ENCODE measurements at places on chromosomes 4 and X. TPM values are rescaled to one million over a fixed set of nuclear protein-coding genes. Genes with fewer than 3 reads are reported as not detected.
A peak's percentile ranks its signal among the peaks of the same experiment; 100 is the strongest.

- H3K27me3 ChIP-seq, result no peaks in the 10 kb centered on the region
- no peaks in the 10 kb centered on the region for H3K36me3 ChIP-seq
- no peak overlapping the region for H3K27ac ChIP-seq
- H3K4me1 ChIP-seq, result no peaks in the 10 kb centered on the region
- H3K4me3 ChIP-seq, result no peak overlapping the region
Observed at GRCh38 chr4:103915224-103915869, 195.6 kb upstream of the TACR3 start.

- H3K27me3 ChIP-seq, result peaks cover 1% of the 10 kb centered on the region
- no peak overlapping the region for H3K4me3 ChIP-seq
- H3K4me1 ChIP-seq, result peaks cover 3% of the 10 kb centered on the region
Observed at GRCh38 chr4:1756893-1757779, 35.8 kb downstream of the TACC3 start.

GRCh38 chr4:113958766-113959538 is 20.5 kb downstream of the ARSJ start:
- no peaks in the 10 kb centered on the region for H3K36me3 ChIP-seq
- H3K4me3 ChIP-seq, result no peak overlapping the region
- no peak for DNase-seq
- H3K27ac ChIP-seq, result no peak overlapping the region

MSX1 gene
- total RNA-seq, result not detected

DNA sequence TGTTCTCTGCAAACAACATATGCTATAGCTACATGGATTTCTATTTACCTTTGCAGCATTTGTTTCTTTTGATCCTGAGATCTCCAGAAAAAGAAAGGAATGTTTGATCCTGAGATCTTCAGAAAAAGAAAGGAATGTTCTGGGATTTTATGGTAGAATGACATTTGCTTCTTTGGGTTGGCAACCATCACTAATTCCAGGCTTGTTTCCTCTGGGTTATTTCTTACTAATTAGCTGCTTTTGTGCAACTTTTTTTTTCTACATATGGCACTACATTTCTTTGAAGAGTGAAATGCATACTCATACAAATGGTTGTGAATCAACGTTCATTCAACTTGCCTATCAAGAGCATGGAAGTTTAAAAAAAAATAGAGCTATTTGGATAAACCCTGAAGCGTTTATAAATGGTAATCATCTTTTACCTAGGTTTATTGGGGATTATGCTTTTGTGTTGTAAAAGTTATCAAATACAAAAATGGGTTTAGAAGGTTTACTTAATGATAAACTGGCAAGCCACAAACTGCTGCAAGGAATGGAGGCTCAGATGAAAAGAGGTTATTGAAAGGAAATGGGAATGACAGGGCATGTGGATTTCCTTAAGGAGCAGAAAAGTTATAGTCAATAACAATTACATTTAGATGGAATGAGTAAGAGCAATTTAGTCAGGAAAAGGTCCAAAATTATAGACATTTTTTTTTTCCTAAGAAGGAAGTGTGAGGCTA is 95.6 kb upstream of the PCDH18 start:
- no peaks in the 10 kb centered on the region for H3K4me1 ChIP-seq
- no peaks in the 10 kb centered on the region for H3K36me3 ChIP-seq
- DNase-seq, result no peak
- H3K4me3 ChIP-seq, result no peak overlapping the region

SASH3 gene
- 254 TPM for total RNA-seq

GRCh38 chr4:68218044-68218443 is 27.4 kb downstream of the TMPRSS11B start:
- H3K4me3 ChIP-seq, result no peak overlapping the region
- no peak for DNase-seq
- no peaks in the 10 kb centered on the region for H3K4me1 ChIP-seq
- no peak overlapping the region for H3K27ac ChIP-seq

NOX1 gene
- not detected for total RNA-seq

GRCh38 chr4:31674313-31674947 is 954.3 kb downstream of the PCDH7 start:
- no peaks in the 10 kb centered on the region for H3K27me3 ChIP-seq
- H3K36me3 ChIP-seq, result no peaks in the 10 kb centered on the region
- H3K4me1 ChIP-seq, result no peaks in the 10 kb centered on the region
- DNase-seq, result no peak

DNA sequence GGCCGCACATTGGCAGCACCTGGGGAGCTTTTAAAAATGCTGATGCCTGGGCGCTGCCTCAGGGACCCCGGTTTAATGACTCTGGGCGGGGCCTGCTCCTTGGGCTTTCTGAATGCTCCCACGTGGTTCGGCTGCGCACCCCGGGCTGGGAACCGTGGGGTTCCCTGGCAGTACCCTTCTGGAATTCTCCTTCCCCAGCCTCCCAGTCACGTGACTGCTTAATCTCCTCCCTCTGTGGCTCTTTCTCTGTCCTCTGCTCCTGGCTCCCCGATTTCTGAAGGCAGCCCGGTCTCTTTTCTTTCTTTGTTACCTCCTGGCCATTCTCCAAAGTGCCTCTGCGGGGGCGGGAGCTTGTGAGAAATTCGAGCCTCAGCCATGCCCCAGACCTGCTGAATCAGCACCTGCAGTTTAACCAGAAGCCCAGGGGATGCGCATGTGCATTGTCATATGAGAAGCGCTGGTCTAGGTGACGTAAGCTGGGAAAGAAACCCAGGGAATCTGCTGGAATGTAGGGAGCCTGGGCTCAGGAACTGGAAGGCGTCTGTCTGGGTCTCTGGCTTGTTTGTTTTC is 16.6 kb downstream of the CLCN4 start:
- H3K4me3 ChIP-seq, result no peak overlapping the region
- peaks cover 8% of the 10 kb centered on the region for H3K27me3 ChIP-seq

- no peak overlapping the region for H3K27ac ChIP-seq
- no peak for DNase-seq
- H3K27me3 ChIP-seq, result no peaks in the 10 kb centered on the region
- no peaks in the 10 kb centered on the region for H3K36me3 ChIP-seq
- H3K4me1 ChIP-seq, result no peaks in the 10 kb centered on the region
Observed at GRCh38 chrX:121146059-121146628, 98.7 kb downstream of the GLUD2 start.

GRCh38 chrX:13495232-13495631 is 74.2 kb upstream of the EGFL6 start:
- DNase-seq, result no peak
- no peaks in the 10 kb centered on the region for H3K27me3 ChIP-seq
- no peak overlapping the region for H3K4me3 ChIP-seq
- no peaks in the 10 kb centered on the region for H3K4me1 ChIP-seq
- no peaks in the 10 kb centered on the region for H3K36me3 ChIP-seq

DNA sequence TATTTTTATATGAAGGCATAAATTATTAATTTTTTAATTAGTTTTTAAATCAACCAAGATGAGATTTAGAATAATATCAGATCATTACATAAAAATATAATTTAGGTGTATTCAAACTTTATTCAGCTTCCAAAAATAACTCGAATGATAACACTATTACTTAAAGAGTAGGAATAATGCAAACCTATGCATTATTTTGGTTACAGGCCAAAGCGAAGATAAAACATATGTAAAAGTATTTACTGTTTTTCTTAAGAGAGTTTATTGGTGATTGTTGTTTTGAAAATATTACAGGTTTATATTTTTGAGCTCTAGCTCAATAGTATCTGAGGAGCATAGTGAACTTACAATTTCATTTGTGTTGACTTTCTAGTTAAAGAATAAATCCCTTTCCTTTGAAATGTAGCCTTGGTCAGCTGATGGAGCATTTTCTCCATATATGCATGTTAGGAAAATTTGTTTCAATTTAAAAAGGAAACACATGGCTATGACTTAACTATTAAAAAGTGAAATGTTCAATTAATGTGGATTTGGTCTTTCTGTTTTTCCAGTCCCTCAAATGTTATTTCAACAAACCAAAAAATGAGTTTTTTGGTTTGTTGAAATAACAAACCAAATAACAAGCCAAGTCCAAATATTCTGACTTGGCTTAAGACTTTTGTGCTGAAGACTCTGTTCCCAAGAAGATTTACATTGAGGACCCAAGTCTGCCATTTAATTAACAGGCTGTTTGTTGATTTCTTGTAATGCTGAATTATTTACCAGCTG is 346.9 kb downstream of the ARHGAP24 start:
- H3K27me3 ChIP-seq, result no peaks in the 10 kb centered on the region
- no peak overlapping the region for H3K4me3 ChIP-seq
- no peak for DNase-seq
- H3K36me3 ChIP-seq, result no peaks in the 10 kb centered on the region

EOLA2 gene
- total RNA-seq, result 25.4 TPM

GRCh38 chr4:188665491-188666457 is 526.5 kb downstream of the TRIML1 start:
- H3K4me1 ChIP-seq, result no peaks in the 10 kb centered on the region
- no peaks in the 10 kb centered on the region for H3K36me3 ChIP-seq
- no peak for DNase-seq
- no peak overlapping the region for H3K27ac ChIP-seq
- no peaks in the 10 kb centered on the region for H3K27me3 ChIP-seq

GRCh38 chr4:113278324-113278934 is 229.0 kb downstream of the ANK2 start:
- H3K27me3 ChIP-seq, result peaks cover 14% of the 10 kb centered on the region
- no peaks in the 10 kb centered on the region for H3K4me1 ChIP-seq
- no peak overlapping the region for H3K4me3 ChIP-seq
- no peaks in the 10 kb centered on the region for H3K36me3 ChIP-seq
- DNase-seq, result peak; percentile 77

PABPC1L2A gene
- total RNA-seq, result not detected

- DNase-seq, result no peak
- no peak overlapping the region for H3K4me3 ChIP-seq
- H3K27me3 ChIP-seq, result no peaks in the 10 kb centered on the region
Observed at GRCh38 chrX:109684136-109684535, 48.9 kb downstream of the ACSL4 start.

GRCh38 chr4:80231180-80231579 is 33.9 kb downstream of the PRDM8 start:
- no peak overlapping the region for H3K27ac ChIP-seq
- DNase-seq, result no peak
- H3K36me3 ChIP-seq, result no peaks in the 10 kb centered on the region
- H3K4me3 ChIP-seq, result no peak overlapping the region
- no peaks in the 10 kb centered on the region for H3K4me1 ChIP-seq

DNA sequence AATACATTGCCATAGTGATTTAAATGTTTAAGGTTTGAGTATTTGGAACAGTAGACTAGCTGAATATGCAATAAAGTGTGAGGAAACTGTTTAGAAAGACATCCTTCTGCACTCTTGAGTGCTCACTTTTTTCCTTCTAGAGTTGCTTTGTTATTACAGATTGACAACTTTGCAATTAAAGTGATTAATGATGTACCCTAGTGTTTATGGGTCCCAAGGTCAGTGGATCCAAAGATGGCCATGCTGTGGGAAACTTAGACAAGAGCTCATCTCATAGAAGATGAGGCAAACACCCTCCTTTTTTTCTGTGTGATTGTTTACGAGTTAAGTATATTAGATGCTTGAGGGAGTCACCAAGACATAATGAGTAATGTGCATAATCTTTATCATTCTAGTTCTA is 118.8 kb downstream of the PDLIM5 start:
- H3K27me3 ChIP-seq, result no peaks in the 10 kb centered on the region
- no peak overlapping the region for H3K4me3 ChIP-seq
- H3K4me1 ChIP-seq, result peaks cover 9% of the 10 kb centered on the region
- DNase-seq, result no peak
- H3K27ac ChIP-seq, result no peak overlapping the region

DNA sequence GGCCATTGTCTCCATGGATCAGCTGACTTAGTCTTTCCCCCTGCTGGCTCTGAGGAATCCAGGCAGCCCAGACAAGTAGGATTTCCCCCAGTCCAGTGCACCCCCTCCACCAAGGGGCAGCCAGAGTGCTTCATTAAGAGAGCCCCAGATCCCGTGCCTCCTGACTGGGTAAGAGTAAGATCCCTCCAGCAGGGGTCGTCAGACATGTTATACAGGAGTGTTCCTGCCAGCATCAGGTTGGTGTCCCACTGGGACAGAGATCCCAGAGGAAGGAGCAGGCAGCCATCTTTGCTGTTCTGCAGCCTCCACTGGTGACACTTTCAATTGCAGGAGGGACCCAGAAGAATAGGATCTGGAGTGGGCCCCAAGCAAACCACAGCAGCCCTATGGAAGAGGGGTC is 29.0 kb upstream of the INPP4B start:
- H3K27ac ChIP-seq, result no peak overlapping the region
- no peaks in the 10 kb centered on the region for H3K4me1 ChIP-seq
- no peak for DNase-seq
- no peak overlapping the region for H3K4me3 ChIP-seq
- H3K36me3 ChIP-seq, result no peaks in the 10 kb centered on the region
- peaks cover 6% of the 10 kb centered on the region for H3K27me3 ChIP-seq

DNA sequence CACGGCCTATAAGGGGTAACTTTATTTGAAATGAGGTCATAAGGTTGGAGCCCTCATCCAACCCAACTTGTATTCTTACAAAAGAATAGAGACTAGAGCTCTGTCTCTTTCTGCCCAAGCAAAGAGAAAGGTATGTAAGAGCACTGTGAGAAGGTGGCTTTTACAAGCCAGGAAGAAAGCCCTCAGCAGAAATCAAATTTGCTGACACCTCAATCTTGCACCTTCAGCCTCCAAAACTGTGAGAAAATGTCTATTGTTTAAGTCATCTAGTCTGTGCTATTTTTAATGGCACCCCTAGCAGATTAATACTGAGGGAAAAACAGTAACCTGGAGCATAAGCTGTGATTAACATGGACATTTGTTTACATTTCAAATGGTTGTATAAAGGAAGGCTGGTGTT is 860.7 kb downstream of the PCDH7 start:
- no peak for DNase-seq
- H3K4me1 ChIP-seq, result no peaks in the 10 kb centered on the region
- H3K36me3 ChIP-seq, result no peaks in the 10 kb centered on the region
- no peak overlapping the region for H3K27ac ChIP-seq
- H3K27me3 ChIP-seq, result no peaks in the 10 kb centered on the region

DNA sequence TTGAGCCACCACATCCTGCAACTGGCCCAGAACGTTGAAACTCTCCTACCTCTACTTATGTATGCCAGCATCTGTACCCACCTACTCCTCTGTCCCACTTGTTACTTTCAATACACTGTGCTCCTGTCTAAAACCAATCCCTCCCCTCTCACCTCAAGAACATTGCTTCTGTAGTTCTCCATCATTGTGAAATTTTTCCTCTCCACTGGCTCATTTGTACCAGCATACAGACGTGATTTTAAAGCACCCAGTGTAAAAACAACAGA is 25.5 kb upstream of the USO1 start:
- no peak overlapping the region for H3K4me3 ChIP-seq
- H3K36me3 ChIP-seq, result peaks cover 12% of the 10 kb centered on the region
- DNase-seq, result no peak

NLRP2B gene
- not detected for total RNA-seq

DNA sequence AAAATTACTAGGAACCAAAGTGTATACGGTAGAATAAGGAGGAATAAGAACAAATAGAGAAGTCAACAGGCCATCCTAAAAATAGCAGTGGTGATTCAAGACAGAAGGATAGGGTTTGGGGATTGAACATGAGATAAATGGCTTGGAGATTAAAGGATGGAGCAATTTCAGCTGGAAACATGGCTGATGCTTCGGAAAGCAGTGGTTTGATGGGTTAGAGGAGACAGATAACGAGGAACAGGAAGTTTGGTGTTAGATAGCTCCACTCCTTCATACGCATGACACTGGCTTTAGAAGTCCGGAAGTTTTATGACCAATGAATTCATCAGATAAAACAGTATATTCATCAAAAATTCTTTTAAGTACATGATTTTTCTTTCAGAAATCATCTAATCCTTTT is 70.8 kb upstream of the GALNTL6 start:
- H3K4me3 ChIP-seq, result no peak overlapping the region
- DNase-seq, result no peak
- no peaks in the 10 kb centered on the region for H3K36me3 ChIP-seq
- H3K27ac ChIP-seq, result no peak overlapping the region
- H3K27me3 ChIP-seq, result no peaks in the 10 kb centered on the region
- no peaks in the 10 kb centered on the region for H3K4me1 ChIP-seq
